GM12878 (cell line): ENCODE measurements at places on chromosomes 3 and 15. TPM values are rescaled to one million over a fixed set of nuclear protein-coding genes. Genes with fewer than 3 reads are reported as not detected.

SOX14 gene
- polyA plus RNA-seq: not detected in 2 replicates

TRIM71 gene
- 0.04 TPM in 1 of 2 replicates, not detected in the other for polyA plus RNA-seq

DNA sequence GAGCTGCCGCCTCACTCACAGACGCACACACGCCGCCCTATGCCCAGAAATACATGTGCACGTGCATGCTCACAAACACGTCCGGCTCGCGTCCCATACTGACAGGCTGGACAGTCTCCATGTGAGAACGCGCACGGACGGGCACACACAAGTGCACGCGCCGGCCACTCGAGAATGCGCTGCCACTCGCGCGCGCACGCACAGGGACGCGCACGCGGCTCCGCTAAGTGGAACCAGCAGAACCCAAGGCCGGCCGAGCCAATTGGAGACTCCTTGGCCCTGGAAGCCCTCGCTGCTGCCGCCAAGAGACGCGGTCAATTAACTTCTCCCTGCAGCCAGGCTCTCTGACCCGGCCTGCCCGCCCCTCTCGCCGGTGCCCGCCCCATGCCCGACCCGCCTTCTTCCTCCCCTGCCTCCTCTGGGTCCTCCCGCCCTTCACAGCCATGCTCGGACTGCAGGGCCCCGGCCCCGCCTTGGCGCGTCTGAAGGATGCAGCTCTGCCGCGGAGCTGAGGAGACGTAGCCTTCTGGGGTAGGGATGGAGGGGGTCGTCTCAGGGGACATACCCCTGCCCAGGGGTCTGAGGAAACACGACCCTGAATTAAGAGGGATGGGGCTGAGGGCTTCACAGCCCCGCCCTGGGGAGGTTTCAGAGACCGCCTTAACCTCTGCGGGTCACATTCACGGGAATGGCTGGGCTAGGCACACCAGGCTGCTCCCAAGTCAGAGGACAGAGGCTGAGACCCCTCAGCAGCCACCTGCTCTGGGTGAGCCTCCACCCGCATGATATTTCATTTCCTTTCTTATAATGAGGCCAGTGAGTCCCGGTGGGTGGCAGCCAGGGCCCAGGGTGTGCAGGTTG is 15.0 kb downstream of the PTH1R start:
- no peak for DNase-seq

SCG5 gene
- polyA plus RNA-seq: 0.62 TPM in 1 of 2 replicates, not detected in the other

TPRG1 gene
- polyA plus RNA-seq: 27.7 and 28.3 TPM in 2 replicates

UPK1B gene
- not detected in 2 replicates for polyA plus RNA-seq

GRCh38 chr15:39885099-39885777 is 34.8 kb downstream of the GPR176 start:
- DNase-seq: no peak

DNA sequence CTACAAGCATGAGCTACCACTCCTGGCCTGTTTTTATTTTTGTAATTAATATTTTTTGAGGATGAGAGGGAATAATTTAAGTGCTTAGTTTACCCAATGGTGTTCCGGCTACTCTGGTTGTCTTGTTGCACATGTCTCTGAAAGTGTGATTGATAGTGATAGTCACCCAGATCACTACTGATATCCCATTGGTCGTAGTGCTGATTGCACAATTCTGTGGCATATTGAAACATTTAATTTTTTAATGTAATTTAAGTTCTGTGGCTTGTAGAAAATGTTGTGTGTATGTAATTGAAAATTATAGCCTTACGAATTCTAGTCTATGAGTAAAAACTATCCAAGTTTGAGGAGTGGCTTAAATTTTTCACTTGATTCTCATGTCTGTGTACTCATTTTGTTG is 11.9 kb downstream of the ARIH2 start:
- no peak for DNase-seq

GRCh38 chr3:132317229-132317948 is at the start of gene ACP3:
ACP3 (plus strand) TSS chr3:132317407; CDS start chr3:132317457, 50 bp downstream.
- DNase-seq: peak; percentile 8

- DNase-seq: no peak
These were observed 155.2 kb downstream of the FBLN2 start for GRCh38 chr3:13704174-13704573.

DNA sequence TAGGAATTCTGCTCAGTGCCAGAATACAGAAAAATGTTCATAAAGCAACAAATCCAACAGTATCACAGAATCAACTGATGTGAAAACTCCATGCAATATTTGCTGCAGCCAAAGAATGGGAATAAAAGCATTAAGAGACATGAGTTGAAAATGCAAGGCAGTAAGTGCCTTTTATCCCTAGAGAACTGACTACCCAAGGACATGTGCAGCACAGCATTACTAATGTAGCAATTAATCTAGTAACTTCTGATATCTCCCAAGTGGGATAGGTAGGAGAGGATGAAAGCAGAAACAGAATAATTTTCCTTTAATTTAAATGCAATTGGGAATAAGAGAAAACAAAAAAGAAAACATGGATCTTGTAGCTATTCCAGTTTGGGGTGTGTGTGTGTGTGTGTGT is 497.5 kb upstream of the CBLB start:
- DNase-seq: no peak

- no peak for DNase-seq
These were observed 24.1 kb downstream of the ALS2CL start for GRCh38 chr3:46669191-46669999.

- no peak for DNase-seq
These were observed 287.5 kb downstream of the MAGI1 start for GRCh38 chr3:65751123-65751700.

GRCh38 chr15:88049506-88049905 is 207.0 kb downstream of the NTRK3 start:
- no peak for DNase-seq

FRMD5 gene
- polyA plus RNA-seq: 3.3 and 5.1 TPM in 2 replicates

DNA sequence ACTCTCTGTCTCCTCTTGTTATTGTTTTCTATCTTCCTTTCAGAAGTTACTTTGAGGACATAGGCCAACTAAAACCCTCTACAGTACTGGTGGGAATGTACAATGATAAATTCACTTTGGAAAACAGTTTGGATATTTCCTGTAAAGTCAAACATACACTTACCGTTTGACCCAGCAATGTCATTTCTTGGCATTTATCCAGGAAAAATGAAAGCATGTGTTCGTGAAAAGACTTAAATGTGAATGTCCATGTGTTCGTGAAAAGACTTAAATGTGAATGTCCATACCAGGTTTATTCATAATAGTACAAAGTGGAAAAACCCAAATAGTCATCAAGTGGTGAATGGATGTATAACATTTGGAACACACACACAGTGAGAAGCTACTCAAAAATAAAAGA is 361.5 kb upstream of the DPH6 start:
- no peak for DNase-seq

- DNase-seq: no peak
These were observed 5.3 kb downstream of the BHLHE40 start for GRCh38 chr3:4984511-4984864.

- no peak for DNase-seq
These were observed 389.8 kb downstream of the TBC1D5 start for GRCh38 chr3:17352620-17353019.

GRCh38 chr15:43799209-43799944 is 643 bp downstream of the SERINC4 start:
- no peak for DNase-seq

TRIM59 gene
- polyA plus RNA-seq: 57.0 and 60.3 TPM in 2 replicates

MESP1 gene
- polyA plus RNA-seq: 1.00 and 1.5 TPM in 2 replicates

GRCh38 chr15:25679492-25679891 is 183.6 kb downstream of the ATP10A start:
- DNase-seq: no peak

DNA sequence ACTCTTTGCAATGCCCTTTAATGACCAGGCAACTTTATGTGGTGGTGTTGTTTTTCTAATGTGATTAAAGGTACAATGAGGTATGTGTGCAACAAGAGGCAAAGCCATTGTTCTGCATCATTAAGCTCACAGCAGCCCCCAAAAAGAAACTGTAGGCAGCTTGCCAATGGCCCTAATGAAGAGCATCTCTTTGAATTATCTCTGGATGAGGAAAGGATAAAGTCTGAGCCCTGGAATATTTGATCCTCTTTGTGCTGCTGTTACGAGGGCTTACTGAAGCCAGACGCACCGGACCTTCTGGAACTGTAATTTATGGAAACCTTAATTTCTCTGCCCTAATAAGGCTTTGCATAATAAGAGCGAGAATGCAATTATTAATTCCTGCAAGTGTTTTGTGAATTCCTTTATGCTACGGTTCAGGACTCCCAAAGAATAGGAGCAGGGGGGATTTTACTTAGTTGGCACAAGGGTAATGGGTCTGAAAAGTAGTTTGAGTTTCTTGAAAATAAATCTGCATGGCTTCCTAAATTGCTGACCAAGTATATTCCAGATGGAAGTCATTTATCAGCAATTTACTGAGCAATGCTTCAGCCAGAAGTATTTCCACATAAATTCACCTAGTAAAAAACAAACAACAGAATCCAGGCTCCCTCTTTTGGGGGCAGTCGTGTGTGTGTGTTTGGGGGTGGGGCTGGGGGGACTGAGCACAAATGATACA is 193.4 kb downstream of the PDZRN3 start:
- DNase-seq: no peak
